ENCODE measurements at places on chromosomes 5 and 9. TPM values are rescaled to one million over a fixed set of nuclear protein-coding genes. Genes with fewer than 3 reads are reported as not detected.

GRCh38 chr5:134070725-134071613, 43.5 kb upstream of the TCF7 start:
- no peak for DNase-seq

DNA sequence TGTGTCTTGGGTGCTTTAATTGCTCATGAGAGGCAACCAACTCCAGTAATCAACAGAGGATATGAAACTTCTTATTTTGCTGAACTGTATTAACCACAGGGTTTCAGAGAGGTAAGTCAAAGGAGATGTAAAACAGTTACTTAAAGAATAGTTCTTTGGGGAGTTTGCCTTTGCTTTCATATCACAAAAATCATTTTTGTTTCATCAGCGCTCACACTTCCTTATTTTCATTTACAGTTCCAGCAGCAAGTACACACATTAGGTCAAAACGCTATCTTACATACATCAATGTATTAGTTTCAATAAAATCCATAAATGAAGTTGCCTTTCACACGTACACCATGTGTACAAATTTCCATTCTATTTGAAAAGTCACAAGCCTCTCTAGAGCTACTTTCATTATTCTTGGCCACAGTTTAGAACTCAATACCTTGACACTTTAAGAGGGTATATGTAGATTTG, 50.1 kb downstream of the ST8SIA4 start:
- DNase-seq, result no peak

The SLC36A3 gene
- not detected for polyA plus RNA-seq

The GTF3C5 gene
- 64.1 TPM for polyA plus RNA-seq

DNA sequence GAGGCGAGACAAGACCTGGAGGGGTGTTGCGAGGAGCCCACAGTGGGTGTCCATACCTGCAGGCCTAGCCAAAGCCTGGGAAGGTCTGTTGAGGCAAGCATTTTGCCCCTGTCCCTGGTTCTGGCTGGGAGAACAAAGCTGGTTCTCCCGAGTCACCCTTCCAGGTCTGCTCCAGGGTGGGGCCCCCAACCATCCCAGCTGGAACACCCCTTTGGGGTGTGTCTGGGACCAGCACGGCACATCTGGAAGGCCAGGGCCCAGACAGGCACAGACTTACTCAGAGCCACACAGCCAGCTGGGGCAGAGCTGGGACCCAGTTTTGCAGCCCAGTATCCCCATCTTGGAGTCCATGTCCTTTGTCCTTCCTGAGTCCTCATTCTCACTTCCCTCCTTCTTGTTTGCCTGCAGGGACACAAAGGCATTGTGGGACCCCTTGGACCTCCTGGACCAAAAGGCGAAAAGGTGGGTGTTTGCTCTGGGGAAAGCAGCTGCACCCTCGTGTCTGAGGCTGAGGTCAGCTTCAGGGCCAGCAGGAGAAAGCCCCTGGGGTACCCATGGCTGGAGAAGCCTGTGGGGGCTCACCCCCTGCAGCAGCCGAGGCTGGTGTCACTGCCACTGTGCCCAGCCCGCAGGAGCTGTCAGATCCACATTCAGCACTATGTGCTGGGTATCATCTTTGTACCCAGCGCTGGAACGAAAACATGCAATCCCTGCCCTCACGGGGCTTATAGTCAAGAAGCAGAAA, 38.4 kb upstream of the ORM1 start:
- DNase-seq, result no peak

DNA sequence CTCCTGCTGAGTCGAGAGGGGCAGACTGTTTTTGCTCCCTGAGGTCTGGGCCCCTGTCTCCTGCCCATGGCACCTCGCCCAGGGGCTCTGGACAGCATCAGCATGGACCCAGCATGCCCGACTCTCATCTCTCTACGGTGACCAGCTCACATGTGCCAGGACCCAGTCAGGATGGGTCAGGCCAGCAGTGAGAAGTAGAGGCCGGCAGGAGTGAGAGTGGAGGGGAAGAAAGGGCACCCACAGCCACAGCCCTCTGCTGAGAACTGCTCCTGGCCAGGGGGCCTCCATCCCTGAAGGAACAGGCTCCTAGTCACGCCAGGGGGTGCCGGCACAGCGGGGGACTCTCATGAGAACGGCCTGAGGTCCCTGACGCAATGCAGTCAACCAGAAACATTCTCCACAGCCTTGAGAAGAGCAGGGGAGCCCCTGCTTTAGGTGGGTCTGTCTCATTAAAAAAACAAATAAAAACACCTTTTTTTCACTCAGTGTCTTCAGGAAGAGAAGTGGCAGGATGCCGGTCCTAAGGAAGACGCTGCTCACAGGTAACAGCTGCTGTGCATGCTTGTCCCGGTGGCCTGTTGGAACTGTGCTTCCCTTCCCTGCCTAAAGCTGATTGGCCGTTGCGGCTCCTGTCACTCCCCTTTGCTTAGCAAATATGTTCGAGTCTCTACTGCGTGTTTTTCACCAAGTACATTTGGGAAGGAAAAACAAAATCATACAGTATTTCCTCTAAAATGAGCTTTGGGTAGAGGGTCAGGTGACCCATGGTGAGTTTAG, 85.7 kb upstream of the FBXW11 start:
- DNase-seq, result no peak

DNA sequence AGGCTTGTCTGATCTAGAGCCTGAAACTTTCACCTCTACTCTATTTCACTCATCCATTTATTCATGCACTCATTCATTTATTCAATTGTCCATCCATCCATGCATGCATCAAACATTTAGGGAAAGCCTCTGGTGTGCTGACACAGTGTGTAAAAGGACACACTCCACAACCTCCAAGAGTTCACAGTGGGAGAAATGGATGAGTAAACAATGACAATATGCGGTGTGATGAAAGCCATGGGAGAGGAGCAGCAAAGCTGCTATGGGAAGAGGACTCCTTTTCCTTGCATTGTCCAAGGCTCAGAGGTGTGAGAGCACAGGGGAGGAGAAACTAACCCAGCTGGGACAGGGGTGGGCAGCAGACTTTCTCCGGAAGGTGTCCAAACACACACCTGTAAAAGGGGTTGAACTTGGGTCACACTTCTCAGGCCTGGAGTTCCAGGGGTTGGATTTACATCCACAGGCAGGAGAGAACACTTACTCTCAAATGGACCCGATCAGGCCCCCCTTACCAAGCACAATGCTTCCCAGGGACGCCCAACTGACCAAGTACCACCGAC, 21.2 kb upstream of the PFDN1 start:
- DNase-seq, result no peak

DNA sequence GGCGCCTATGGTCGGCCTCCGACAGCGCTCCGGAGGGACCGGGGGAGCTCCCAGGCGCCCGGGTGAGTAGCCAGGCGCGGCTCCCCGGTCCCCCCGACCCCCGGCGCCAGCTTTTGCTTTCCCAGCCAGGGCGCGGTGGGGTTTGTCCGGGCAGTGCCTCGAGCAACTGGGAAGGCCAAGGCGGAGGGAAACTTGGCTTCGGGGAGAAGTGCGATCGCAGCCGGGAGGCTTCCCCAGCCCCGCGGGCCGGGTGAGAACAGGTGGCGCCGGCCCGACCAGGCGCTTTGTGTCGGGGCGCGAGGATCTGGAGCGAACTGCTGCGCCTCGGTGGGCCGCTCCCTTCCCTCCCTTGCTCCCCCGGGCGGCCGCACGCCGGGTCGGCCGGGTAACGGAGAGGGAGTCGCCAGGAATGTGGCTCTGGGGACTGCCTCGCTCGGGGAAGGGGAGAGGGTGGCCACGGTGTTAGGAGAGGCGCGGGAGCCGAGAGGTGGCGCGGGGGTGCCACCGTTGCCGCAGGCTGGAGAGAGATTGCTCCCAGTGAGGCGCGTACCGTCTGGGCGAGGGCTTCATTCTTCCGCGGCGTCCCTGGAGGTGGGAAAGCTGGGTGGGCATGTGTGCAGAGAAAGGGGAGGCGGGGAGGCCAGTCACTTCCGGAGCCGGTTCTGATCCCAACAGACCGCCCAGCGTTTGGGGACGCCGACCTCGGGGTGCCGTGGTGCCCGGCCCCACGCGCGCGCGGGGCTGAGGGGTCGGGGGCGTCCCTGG, 561 bp downstream of the DAPK1 start:
- no peak for DNase-seq

DNA sequence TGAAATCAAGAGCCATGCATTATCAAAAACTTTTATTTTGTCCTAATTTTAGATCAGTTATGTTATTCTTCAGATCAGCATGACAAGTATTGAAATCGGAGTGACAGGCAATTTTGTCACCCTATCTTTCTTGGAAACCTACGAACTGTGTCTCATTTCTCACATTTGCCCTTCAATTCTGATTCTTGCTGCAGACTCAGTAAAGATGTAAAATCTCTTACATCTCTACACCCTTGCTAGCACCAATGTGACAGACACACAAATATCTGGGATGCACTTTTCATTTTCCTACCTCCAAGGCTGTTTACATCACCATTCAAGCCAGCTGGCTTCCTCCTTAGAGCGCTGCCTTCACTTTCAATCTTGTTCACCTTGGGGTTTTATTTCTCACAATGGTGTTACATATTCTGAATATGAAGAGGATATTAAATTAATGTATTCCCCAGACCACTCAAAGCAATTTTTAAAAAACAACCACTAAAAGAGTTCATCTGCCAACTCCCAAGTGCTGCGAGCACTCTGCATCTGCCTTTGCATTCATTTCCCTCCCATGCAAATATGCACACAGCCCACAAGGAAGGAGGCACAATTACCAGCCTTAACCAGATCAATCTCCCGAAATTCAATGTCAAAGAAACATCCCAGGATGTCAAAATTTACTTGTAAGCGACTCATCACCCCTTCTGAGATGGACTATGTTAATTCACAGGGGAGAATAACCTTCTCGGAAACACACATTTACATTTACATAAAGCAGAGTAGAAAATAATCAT, 164.3 kb downstream of the ENC1 start:
- DNase-seq, result no peak

The STK32A gene
- 13.4 TPM for polyA plus RNA-seq

DNA sequence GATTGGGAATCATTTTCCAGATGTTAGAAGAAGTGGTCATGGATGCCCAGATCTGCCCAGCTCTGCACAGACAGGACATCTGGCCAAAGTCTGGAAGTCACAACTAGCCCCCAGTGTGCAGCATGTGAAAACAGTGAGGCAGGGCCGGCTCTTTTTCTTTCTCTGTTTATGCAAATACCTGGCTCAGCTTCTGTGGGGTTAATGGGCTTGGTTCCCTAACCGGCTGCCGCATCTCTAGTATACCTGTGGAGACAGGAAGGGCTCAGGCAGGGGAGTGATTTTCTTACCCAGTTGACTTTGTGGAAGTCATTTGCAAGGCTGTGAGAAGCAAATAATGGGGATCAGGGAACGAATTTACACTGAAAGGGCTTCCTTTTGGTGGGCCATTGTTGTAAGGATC, 254.8 kb upstream of the PANK3 start:
- no peak for DNase-seq

The SLC31A1 gene
- 26.9 TPM for polyA plus RNA-seq

DNA sequence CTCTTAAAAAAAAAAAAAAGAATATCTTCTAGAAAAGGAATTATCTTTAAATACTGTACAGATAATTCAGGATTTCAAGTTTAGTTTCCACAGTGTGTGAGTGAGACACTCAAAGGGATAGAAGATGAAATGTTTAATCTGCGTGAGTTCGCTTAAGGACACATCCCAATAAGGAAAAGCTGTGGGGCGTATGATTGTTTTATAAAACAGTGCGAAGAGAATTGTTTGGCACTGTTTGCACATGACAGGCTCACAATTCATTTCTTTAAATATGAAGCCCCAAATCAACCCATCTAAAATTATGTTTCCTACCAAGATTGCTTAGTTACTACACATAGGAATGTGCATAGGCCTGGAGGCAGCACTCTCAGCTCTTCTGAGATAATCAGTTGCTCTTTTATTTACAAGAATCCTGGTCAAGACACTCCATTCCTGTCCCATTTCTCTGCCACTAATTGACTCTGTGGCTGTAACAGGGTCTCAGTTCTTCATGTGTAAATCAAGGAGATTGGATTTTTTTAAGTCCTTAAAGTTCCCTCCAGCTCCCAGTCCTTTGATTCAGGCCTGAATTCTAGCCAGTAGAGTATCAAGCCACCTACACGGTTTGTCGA, 60.1 kb downstream of the BHMT start:
- no peak for DNase-seq

The MAT2B gene
- polyA plus RNA-seq, result 117 TPM

DNA sequence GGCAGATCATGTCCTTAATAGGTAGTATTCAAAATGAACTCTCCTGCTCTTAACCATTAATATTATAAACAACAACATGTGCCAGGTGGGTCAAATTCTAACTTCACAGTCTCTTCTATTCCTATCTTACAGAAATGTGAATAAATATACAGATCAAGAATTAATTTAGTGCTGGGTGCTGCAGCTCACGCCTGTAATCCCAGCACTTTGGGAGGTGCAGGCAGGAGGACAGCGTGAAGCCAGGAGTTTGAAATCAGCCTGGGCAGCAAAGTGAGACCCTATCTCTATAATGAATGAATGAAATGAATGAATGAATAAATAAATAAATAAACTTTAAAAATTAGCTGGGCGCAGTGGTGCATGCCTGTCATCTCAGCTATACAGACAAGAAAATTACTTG, 34.1 kb downstream of the PTCH1 start:
- DNase-seq, result no peak

The AIF1L gene
- 428 TPM for polyA plus RNA-seq

The SLCO6A1 gene
- polyA plus RNA-seq, result not detected

The FCN2 gene
- polyA plus RNA-seq, result 0.47 TPM

GRCh38 chr5:159123700-159124099, 24.0 kb upstream of the EBF1 start:
- no peak for DNase-seq

DNA sequence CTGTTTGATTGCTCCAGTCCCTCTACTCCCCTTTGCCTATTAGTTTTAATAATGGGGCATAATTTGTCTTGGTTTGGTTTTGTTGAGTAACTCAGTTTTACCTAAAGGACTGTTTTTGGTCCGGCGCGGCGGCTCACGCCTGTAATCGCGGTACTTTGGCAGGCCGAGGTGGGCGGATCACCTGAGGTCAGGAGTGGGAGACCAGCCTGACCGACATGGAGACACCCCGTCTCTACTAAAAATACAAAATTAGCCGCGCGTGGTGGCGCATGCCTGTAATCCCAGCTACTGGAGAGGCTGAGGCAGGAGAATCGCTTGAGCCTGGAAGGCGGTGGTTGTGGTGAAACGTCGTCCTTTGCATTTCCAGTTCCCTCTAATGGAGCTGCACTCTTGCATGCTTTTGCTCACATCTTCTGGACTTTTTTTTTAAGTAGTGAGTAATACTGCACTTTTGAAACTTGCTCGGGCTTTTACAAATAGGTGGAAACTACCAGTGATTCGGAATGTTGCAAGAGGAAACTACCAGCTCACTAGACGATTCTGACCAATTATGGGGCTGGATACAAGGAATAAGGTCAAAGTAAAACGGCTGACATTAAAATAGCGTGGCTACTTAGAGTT, 721 bp upstream of the MAML1 start:
- DNase-seq, result no peak

The ARID3C gene
- 0.21 TPM for polyA plus RNA-seq

- DNase-seq, result no peak
Measured at GRCh38 chr5:8766448-8766847, 779.4 kb downstream of the SEMA5A start.

GRCh38 chr9:8429157-8429556, 629.6 kb upstream of the DMAC1 start:
- DNase-seq, result no peak

GRCh38 chr5:1500411-1501091, 23.2 kb downstream of the LPCAT1 start:
- DNase-seq, result no peak
